ENCODE measurements at places on chromosomes 3 and 15.

DNA sequence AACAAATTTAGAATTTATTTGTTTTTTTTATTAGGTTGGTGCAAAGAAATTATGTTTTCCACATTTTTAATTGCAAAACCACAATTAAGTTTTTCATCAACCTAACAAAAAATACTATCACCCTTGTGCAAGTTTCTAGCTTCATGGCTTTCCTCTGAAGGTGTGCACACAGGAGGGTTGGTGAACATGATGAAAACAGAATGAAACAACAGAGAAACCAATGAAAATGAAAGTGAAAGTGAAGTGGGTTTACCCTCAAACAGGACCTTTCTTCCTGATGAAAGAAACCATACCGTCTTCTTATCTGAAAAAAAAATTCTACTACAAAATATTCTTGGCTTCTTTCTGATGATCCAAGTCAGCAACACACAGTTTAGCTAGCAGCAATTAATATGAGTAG, 71.9 kb upstream of the FEZF2 start:
- no peak for DNase-seq

GRCh38 chr3:35616346-35616745, 23.0 kb upstream of the ARPP21 start:
- DNase-seq, result no peak

GRCh38 chr3:142586803-142587406, 8.4 kb upstream of the ATR start:
- peak; percentile 53 for DNase-seq

- no peak for DNase-seq
Measured at GRCh38 chr3:50254577-50255250, 14.2 kb upstream of the SEMA3B start.

GRCh38 chr3:25460751-25461150, 32.7 kb downstream of the RARB start:
- DNase-seq, result no peak

DNA sequence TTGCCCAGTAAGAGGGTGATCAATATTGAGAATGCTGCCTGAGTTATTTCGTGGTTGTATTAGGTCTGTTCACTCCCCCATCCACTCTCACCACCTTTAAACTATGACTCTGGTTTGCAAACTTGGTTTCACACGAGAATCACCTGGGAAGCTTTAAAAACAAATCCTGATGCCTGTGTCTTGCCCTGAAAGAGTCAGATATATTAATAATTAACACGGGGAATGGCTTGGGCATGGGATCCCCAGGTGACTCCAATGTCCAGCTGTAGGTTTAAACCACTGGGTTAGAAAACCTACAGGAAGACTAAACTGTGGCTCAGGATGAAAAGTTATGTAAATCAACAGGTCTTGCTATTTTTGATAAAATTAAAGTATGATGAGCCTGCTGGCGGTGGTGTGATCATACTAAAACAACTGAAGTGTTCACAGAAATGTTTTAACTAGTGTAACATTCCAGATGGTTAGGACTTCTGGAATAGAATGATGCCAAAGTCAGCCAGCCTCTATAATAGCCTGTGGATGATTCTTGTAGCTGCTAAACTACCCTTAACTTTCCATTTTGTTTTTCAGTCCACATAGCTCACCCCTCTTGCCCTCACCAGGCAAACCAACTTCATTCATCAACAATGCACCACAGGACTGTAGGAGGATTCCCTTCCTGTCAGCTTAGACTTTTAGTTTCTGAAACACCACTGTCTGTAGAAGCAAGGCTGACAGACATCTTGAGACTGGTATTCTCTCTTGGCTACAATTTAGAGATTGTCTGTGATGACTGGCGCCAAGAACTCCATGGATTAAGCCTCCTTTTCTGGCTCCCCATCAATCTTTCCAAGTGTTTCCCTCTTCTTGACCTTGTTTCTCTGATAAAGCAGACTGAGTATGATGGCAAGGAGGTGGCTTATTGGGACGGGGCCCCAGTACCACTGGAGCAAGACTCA, 119.1 kb upstream of the ADAMTS9 start:
- no peak for DNase-seq

- DNase-seq, result no peak
Measured at GRCh38 chr3:72820415-72820814, 27.8 kb downstream of the SHQ1 start.

GRCh38 chr15:95874637-95875036, 455.9 kb upstream of the NR2F2 start:
- no peak for DNase-seq

- peak; percentile 42 for DNase-seq
Measured at GRCh38 chr15:43974852-43975251, 148.1 kb downstream of the WDR76 start.

DNA sequence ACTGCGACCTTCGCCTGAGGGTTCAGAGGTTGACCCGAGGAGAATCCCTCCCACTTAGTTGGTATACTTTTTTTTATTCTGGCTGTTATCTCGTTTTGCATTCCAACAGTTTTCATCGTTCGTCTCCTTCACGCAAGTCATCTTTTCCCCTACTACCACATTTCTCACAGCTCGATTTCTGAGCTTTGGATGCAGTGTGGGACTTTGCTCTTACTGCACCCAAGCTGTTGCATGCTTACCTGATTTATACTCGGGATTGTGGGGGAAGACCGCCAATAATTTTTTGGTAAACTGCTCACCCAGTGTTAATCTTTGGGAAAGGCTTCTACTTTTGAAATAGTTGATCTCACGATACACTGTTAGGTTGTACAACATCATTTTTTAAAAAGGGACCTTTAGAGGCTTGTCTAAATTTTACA, 702 bp downstream of the TBC1D23 start:
- no peak for DNase-seq

- no peak for DNase-seq
Measured at GRCh38 chr3:143119974-143120715, 574 bp downstream of the CHST2 start.

DNA sequence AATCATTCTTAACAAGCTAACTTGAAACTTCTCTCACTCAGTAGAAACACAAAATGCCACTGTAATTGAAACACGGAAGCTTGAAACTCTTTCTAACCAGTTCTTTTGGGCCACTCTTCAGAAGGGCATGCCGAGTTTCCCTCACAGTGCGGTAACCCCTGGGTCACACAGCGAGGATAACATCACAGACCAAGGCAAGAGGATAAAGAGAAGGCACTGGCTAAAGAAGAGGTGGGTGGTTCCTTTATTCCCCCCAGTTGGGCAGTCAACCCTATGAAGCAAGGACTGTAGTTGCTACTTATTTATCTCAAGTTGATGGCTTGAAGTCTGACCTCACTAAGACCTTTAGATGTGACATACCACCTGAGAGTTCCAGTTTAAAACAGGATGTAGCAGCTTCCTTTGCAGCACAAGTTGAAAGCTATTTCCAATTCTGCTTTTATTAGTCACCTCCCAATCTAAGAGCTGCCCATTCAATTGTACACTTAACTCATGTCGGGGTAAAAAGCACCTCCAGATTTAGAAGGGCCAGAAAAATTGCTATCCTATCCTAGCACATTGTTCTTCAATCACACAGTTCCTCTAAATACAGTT, 272.4 kb downstream of the TIGIT start:
- DNase-seq, result no peak

DNA sequence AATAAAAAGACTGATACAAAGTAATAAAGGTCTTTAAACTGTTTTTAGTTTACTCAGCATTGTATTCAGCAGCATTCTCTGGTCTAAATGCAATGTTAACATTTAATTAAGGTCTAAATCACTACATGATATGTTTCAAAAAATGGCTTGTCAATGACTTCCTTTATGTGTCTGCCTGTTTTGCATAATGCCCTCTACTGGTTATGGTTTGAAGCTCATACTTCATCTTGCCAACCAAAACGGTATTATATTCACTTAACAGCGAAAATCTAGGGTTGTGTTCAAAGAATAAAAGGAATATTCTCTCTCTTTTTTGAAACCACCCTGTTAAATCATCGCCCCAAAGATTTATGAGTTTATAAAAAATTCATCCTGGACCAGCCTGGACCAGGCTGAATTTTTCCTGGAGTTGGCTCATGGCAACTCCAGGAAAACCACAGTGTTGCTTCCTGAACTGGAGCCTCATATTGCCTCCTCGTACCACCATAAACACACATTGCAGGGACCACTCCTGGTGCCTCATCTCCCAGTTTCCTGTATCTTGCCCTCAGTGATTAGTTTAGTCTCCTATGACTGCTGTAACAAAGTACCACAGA, 6.7 kb upstream of the NCEH1 start:
- DNase-seq, result no peak

DNA sequence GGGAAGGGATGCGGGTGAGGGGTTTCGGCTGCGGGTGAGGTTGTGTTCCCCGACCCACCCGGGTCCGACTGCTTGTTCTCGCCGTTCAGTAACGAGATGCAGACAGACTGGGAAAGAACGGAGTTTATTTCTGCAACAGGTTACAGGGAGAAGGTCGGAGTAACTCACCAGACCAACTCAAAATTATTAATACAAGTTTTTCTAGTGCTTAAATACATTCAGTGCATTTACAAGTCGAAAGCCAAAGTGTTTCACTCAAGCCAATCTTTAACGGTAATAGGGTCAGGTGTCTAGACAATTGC, 492 bp upstream of the HIGD1A start:
- DNase-seq, result no peak

- DNase-seq, result no peak
Measured at GRCh38 chr3:54713031-54713430, 214.8 kb downstream of the LRTM1 start.

GRCh38 chr15:90178468-90179435, 22.4 kb upstream of the SEMA4B start:
- DNase-seq, result no peak

GRCh38 chr3:73187328-73187727, 125.9 kb downstream of the EBLN2 start:
- DNase-seq, result no peak

DNA sequence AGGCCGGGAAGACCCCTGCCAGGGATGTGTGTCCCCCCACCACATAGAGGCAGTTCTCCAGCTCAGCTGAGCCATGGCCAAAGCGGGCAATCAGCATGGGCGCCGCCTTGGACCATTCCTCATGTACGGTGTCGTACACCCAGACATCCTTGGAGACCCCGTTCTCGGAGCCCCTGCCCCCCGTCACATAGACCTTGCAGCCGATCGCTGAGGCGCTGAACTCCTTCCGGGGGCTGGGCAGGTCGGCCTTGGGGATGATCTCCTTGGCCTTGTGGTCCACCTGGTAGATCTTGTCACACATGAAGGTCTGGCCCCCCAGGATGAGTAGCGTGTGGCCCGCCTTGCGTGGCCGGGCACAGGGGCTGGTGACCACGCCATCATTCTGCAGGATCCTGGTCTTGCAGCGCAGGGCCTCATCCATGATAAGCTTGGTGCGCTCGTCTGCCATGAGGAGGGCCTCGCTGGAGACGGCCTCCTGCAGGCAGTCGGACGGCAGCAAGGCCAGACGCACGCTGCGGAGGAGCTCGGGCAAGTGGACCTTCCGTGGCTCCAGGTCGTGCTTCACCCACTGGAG, 26.0 kb downstream of the KLHL25 start:
- no peak for DNase-seq

DNA sequence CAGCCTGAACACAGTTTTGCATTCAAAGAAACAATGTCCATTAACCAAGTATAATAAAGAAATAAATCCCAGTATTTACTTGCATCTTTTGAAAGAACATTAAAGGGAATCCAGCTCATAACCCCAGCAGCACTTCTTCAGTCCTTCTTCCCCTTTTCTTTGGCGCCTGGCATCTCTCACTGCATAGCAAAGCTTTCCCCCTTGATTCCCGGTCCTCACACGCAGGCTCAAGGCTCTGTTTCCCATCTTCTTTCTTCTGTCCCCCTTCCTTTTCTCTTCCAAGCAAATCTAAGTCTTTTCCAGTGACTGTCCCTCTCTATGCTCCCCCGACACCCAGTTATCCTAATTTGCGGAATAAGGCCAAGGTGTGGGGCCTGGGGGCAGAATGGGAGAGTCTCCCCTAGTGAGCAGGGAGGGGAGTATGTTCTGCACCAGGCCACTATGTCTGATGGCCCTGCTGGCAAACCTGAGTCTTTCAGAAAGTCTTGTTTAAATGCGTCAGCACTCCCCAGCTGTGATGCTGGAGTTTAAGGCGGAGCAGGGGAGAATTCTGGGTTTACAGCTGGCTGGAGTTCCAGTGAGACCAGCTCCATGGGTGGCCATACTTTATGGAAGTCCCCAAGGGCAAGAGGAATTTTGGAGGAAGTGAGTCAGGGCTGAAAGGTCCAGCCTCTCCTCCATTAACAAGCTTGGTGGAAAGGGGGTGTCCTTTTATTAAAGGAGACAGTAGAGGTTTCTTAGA, 42.1 kb downstream of the GOLGA6A start:
- no peak for DNase-seq

DNA sequence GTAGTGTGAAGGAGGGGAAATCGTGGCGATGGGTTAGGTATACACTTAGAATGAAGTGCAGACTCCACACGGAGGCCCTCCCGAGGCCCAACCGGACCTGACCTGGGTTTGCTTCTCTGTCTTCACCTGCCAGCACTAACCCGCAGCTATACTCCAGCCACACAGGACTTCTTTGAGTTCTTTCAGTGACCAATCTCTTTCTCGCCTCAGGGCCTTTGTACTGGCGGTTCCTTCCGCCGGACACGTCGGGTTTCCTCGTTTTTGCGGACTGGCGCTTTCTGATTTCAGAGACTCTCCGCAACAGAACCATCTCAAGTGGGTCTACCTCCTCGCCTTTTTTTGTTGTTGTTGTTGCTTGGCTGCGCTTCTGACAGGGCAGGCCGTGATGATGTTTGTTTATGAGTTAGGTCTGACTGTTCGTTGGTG, at the start of gene NEIL1:
NEIL1 (plus strand) TSS at position 244 of the 426 bp plus-strand sequence. CDS start 1,867 bp downstream, outside the sequence.
- DNase-seq, result no peak

Measured in NCI-H2171 (cell line).